Fibroblast of mammary gland (primary cell): ENCODE measurements at places on chromosomes 13 and 19.

DNA sequence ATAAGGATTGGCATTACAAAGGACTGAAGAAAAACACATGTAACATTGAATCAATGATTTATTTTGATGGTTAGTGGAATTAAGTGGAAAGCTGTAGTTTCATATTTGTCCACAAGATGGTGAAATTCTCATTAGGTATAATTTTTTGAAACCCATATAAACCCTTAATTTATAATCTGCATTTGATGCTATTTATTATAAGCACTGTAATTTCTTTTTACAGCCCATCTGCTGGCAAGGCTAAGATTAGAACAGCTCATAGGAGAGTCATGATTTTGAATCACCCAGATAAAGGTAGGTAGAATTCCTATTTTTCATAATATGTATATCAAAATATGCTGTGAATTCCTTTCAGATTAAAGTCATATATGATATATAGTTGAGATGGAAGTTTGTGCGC, 62.2 kb downstream of the DNAJC15 start:
- DNase-seq = peak; percentile 65

GRCh38 chr13:28423010-28423409, 71.9 kb downstream of the FLT1 start:
- DNase-seq = no peak

- no peak for DNase-seq
These were observed 149.9 kb downstream of the MYO16 start for GRCh38 chr13:108779308-108779707.

DNA sequence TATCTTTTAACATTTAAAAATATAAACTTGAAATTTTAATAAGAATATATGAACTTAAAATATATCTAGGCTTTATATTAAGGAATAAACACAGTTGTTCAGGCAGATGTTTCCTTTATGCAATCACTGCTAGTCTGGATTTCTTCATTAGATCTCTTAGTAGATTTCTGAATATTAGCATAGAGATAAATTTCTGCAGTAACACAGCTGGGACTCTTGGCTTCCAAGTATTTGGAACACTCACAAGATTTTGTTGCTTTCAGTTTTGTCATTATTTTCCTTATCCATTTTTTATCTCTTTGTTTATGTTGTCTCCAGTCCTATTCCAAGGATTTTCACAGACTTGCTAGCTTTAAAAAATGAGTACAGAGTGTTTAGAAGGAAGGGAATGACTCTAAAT, 857.1 kb downstream of the GPC5 start:
- no peak for DNase-seq

GRCh38 chr19:10096615-10096963, 5.9 kb downstream of the ANGPTL6 start:
- DNase-seq = peak; percentile 28

GRCh38 chr19:19259741-19260140, 13.4 kb downstream of the TM6SF2 start:
- DNase-seq = peak; percentile 43

GRCh38 chr19:39397360-39398296, 6.5 kb downstream of the MED29 start:
- peak; percentile 85 for DNase-seq

- no peak for DNase-seq
These were observed 176.3 kb downstream of the ABCC4 start for GRCh38 chr13:95124959-95125358.
